ENCODE measurements at places on chromosomes 7 and 10.

DNA sequence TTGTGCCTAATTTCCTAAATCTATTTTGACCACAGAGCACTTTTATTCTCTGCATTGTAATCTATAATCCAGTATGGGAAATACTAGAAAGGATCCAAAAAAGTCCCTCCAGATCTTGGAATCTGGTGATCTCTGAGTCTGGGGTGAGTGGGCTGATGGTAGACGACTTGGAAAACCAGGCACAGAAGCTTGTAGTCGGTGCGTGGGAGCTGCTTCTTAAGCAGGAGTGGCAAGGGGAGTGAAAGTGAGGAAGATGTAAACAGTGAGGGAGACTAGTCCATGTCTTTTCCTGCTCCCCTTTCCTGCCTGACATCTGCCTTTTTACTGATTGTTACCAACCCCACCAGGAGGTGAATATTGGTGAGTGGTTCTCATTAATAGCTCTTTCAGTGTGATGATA, 6.8 kb downstream of the AUTS2 start:
- DNase-seq, result no peak

- no peak for DNase-seq
Observed at GRCh38 chr10:67549390-67549789, 146.6 kb downstream of the CTNNA3 start.

DNA sequence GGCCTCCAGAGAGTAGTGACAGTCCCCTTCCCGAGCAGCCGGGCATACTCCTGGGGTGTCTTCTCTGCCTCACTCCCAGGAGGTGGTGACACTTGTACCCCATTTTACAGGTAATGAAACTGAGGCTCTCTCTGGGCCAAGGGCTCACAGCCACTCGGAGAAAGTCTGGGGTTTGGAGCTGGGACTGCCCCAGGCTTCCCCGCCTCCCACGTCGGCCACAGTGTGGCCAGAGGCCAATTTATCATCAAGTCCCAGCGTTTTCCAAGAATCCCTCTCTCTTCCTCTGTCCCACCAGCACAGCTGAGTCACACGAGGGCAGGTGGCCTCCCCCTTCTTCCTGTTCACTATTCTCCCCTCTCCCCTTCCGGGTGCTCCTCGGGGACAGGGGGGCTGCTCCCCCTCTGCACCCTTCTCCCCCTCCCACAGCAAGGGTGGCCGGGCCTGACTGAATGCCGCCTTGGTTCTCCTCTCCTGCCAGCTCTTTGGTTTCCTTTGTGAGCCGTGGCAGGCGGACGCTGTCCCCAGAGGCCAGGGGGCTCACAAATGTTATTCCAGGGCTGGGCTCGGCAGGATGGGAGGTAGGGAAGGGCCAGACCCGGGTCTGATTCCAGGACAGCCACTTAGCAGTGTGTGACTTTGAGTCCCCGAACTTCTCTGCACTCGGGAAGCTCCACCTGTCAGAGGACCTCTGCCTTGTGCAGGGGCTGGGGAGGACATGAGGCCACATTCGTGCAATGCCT, 17.7 kb downstream of the CLIP2 start:
- no peak for DNase-seq

GRCh38 chr10:3668276-3668965, 116.6 kb downstream of the KLF6 start:
- peak; percentile 77 for DNase-seq

GRCh38 chr7:51592842-51593599, 276.4 kb upstream of the COBL start:
- no peak for DNase-seq

DNA sequence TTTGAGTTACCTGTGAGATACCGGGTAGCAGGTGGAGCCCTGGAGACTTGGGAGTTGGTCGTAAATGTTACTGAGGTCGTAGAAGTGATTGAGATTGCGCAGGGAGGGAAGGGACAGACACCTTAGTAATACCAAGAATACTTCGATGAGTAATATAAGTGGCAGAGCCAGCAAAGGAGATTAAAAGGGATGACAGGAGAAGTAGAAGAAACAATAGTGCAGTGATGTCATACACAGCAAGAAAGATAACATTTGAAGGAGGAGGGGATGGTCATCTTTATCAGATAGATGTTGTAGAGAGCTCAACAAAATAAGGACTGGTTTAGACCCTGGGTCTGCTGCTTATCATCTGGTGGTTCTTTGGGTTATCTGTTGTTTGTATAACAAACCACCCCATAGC, 5.0 kb downstream of the BCCIP start:
- DNase-seq, result no peak

DNA sequence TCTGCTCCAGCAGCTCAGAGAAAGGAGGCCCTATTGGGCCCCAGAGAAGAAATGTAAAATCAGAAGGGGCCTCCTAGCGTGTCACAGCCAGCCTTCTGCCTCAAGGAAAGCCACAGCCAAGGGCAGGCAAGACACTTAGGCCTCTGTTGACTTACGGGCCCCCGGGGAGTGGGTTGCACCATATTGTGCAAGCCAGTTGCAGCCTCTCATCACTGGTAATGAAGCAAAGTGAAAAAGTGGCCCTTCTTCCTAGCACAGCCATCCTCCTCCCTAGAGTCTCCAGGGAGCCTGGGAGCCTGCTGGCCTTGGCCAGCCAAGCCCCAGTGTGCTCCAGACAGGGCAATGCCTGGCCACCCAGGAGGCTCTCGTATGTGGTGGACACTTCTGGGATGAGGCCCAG, 56.2 kb upstream of the GDF10 start:
- DNase-seq, result no peak

DNA sequence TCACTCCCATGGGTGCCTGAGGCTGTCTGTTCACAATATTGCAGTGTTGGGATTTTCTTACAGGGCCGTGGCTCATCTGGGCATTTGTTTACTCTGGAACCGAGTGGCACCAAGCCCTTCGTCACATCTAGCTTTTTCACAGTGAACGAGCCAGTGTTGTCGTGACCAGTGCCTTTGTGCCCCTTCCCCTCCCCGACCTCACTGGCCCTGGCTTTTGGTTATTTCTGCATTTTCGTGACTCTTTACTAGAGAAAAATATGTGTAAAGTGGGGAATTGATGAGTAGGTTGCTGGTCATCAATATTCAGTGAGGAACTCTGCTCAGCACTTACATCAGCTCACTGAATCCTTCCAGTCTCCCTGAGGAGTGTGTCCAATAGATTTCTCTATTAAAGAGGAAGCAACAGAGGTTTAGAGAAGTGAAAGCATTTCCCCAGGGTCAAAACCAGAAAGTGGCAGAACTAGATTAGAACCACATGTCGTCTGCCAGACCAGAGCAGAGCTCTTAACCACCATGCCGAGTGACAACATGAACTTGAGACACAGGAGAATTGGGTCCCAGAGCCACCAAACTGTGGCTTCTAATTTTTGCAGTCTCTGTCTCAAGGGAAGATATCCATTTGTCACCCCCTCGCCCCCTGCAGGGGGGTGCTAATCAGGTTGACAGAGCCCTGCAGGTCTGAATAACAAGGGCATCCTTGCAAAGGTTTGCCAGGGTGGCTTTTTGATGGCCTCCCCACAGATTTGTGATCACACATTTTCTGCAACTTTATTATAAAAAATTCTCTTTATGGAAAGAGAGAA, 125.3 kb downstream of the CHN2 start:
- DNase-seq, result no peak

- DNase-seq, result peak; percentile 5
Observed at GRCh38 chr7:80047856-80048459, 86.7 kb upstream of the GNAI1 start.

DNA sequence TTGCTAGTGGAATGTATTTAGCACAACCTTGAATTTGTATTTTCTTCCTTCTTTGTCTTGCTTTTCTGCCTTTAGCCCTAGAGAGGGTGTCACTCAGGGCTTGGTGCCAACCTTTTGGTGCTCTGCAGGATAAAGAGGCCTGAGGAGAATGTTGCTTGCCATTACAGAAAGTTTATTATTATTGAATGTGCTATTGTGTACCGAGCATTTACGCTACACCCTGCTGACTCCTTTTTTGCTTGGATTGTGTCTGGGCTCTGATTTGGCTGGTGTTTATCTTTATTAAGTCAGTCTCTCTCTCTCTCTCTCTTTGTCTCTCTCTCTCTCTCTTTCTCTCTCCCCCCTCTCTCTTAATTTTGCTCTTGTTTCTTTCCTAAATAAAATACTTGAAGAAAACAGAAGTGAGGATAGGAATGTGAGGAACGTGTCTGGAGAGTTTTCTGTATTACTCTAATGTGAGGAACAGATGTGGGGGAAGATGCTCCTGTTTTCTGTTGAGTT, 284.4 kb upstream of the PHYHIPL start:
- no peak for DNase-seq

GRCh38 chr7:126574276-126575250, 678.2 kb downstream of the GRM8 start:
- peak; percentile 1 for DNase-seq

All from HuH-7 (cell line).